Central memory CD8-positive, alpha-beta T cell (primary cell): ENCODE measurements at places on chromosomes 4 and X.

DNA sequence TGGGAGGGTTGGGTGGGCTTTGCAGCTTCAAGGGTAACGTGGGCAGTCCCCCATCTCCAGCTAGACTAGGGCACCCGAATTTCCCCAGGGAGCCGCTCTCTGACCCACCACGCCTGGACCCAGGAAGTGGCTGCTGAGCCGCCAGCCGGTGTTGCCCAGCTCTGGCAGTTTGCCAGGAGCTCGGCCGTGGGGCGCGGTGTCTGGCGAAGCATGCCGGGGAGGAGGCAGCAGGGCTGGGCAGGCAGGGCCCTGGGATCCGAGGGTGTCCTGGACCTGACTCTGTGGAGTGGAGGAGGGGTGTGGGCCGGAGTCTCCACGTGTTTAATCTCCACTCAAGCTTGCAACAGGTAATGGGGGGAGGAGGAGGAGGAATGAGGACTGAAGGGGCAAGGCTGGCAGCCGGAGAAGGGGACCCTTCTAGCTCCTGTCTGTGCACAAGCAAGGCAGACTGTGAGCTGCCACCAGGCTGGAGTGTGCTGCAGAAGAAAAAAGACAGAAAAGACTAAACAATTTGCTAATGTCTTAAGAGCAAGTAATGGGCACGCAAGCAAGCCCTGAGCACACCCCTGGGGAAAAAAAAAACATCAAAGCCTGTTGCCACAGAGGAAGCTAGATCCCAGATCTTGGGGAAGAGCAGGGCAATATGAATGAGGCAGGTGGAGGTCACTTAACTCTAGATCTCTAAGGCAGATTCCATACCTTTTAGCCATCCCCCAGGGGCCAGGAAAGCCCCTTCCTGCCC, 2.4 kb downstream of the LONRF3 start:
- DNase-seq: no peak

- DNase-seq: no peak
Measured at GRCh38 chr4:7631288-7632014, 196.7 kb upstream of the PSAPL1 start.

- DNase-seq: no peak
Measured at GRCh38 chr4:94548571-94548970, 96.8 kb downstream of the PDLIM5 start.

DNA sequence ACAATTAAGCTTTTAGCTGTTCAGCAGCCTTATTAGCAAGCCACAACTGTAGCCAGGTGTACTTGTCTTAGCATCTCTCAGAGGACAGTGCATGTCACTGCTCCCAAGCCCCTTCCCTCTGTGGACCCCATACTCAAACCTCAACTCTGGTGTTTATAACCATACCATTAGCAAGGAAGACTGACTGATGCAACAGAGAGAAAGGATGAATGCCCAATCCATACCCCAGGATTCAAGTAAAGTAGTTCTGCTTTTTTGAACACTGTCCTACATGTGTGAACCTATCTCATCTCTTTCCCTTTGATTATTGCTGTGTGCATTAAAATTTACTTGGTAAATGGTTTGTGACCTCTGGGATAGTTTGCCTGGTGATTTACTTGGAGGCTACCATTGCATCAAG, 22.8 kb upstream of the CYBB start:
- no peak for DNase-seq

GRCh38 chrX:119694601-119695534, 1.9 kb upstream of the SEPTIN6 start:
- DNase-seq: no peak

DNA sequence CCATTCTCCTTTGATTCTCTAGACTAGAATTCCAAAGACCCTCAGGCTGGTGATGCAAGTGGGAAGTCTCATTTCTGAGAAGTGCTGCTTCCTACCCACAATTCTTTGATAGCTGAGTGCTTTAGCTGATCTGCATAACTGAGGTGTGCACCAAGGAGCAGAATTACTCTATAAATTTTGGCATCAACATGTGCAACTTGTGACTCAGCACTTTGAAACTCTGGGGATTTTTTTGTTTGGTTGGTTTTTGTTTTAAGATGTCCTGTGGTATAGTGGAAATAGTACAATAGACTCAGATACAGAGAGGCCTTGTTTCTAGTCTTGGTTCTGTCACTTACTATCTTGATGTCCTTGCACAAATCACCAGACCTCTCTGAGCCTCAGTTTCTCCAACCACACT, 148.4 kb downstream of the AR start:
- no peak for DNase-seq

GRCh38 chr4:4869731-4870571, 10.5 kb downstream of the MSX1 start:
- no peak for DNase-seq

DNA sequence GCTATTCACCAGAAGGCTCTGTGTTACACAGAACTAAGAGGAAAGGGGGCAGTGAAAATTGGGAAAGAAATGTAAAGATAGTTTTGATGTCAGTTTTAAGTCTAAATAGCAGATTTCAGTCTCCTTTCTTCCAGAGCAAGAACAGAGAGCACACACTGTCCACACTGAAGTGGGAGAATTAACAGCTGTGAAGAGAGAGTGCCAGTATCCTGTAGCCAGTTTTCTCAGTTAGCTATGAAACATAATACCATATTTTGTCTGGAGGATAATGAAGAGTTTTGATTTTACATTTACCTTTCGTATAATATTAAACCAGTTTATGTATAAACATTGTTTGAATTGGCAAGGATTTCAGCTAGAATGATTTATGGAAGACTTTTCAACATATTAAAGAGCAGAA, 35.1 kb downstream of the FBXO8 start:
- DNase-seq: no peak

- no peak for DNase-seq
Measured at GRCh38 chrX:153821066-153821465, 9.3 kb downstream of the PDZD4 start.

GRCh38 chr4:54139332-54139731, 39.4 kb downstream of the GSX2 start:
- DNase-seq: no peak
